ENCODE measurements at places on chromosomes 16 and 17.

DNA sequence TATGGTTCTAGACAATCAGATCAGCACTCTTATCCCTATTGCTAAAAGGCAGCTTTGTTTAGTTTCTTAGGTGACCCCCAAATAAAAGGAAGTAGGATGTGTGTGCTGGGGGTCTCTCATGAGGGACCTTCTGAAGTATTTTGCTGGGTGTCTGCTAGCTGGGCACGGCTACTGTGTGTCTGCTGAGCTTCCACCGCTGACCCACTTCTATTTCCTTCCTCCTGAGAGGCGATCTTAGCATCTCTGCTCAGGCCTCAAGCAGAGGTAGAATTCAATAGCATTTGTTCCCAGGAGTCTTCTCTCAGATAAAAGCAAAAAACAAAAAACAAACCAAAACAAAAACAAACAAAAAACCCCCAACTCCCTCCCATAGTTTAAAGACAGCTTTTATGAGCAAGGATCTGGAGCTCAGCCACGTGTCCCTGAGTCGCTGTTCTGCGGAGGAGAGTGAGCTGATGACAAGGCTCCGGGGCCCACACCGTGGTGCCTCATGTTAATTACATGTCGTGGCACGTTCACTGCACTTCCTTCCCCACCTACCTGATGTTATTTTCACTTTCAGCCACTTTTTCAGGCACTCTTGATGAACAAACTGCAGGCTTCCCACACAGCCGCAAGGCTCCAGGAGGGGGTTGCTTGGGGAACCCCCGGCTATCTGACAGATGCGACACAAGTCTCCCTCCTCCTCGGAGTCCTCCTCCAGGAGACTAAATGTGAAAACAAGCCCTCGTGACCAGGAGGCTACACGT, 83.5 kb downstream of the MARCHF10 start:
- DNase-seq, result peak; percentile 64

DNA sequence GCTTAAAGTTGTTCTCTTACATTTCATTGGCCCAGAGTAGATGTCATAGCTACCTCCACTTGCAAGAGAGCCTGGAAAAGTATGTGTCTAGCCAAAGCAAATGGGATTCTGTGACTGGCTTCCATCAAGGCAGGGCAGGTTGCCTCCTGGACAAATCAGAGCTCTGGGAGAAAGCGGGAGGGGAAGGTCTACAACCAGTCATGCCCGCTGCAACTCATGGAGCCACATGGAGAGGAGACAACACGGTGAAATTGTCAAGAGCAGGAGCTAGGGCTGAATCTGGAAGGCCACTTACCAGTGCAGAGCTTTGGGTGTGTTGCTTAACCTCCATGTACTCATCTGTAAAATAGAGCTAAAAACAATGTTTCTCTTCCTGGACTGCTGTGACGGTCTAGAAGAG, 83.8 kb downstream of the MARF1 start:
- DNase-seq, result no peak

- DNase-seq, result no peak
These were observed 27.2 kb upstream of the PVALEF start for GRCh38 chr17:81138083-81138482.

- DNase-seq, result no peak
These were observed 1.4 kb upstream of the LHX1 start for GRCh38 chr17:36935671-36936454.

DNA sequence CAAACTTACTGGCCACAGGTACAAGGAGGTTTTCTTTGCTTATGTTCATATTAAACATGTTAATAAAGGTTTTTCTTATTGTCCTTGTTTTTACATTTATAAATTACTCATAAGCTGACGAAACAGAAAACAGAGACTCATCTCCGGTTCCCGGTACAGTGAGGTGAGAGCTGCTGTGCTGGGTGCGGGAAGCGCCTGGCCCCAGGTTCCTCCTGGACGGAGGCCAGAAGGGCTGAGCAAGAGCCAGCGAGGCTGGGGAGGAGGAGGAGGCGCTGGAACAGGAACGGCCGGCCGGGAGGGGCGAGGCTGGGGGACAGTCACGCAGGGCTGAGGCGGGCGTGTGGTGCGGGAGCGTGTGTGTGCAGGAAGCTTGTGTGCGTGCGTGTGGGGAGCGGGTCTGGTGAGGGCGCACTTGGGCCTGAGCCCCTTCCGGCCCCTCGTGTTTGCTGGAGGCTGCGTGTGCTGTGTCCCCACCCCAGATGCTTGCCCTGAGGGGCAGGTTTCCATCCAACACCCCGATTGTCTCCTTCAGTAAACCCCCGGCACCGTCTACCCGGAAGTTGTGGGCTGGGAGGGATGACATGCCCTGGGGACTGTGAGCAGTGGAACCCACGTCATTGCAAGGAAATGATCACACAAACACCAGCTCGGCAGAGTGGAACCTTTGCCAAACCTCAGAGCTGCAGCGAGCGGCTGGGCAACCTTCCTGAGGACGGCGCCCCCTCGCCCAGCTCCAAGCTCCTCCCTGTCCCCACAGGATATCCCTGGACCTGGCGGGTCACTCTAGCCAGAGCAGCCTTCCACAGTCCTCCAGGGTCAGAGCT, 19.5 kb downstream of the CD7 start:
- peak; percentile 92 for DNase-seq

Data from activated gamma-delta T cell treated with Interleukin-2 at 50 U/mL for 16 hours (primary cell).